Hematopoietic multipotent progenitor cell treated with erythropoietin and hydrocortisone succinate and interleukin-3 and kit ligand, for 15 days (in vitro differentiated cells): ENCODE measurements at places on chromosomes 5 and 9.

- DNase-seq: no peak
Observed at GRCh38 chr5:169300468-169301385, at the start of gene SLIT3. SLIT3 (minus strand) TSS chr5:169301139; CDS start chr5:169300709, 430 bp downstream.

GRCh38 chr5:133868946-133869518 is 99.4 kb downstream of the C5orf15 start:
- DNase-seq: peak; percentile 67

DNA sequence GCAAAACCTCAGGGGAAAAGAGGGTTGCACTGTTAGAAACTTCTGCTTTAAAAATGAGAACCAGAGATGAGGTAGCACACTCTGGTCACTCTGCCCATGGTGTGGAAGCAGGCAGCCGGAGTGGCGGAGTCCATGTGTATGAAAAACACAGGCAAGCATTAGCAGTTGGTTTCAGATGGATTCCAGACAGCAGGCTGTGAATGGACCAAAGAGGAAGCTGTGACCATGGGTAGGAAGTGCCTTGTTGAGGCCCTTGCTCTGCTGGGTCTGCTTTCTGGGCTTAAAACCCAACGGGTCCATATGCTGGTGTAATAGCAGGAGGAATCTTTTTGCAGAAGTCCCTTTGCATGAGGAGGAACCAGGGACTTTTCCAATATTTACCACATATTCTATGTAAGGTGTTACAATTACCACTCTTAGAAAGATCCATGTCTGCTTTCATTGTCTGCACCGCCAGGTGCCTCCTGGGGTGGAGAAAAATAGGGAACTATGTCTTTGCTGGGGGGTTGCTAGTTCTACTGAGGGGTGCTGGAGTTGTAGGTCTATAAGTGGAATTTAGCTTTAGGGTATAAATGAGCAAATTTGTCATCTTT is 77.0 kb downstream of the ANKRD55 start:
- DNase-seq: no peak

DNA sequence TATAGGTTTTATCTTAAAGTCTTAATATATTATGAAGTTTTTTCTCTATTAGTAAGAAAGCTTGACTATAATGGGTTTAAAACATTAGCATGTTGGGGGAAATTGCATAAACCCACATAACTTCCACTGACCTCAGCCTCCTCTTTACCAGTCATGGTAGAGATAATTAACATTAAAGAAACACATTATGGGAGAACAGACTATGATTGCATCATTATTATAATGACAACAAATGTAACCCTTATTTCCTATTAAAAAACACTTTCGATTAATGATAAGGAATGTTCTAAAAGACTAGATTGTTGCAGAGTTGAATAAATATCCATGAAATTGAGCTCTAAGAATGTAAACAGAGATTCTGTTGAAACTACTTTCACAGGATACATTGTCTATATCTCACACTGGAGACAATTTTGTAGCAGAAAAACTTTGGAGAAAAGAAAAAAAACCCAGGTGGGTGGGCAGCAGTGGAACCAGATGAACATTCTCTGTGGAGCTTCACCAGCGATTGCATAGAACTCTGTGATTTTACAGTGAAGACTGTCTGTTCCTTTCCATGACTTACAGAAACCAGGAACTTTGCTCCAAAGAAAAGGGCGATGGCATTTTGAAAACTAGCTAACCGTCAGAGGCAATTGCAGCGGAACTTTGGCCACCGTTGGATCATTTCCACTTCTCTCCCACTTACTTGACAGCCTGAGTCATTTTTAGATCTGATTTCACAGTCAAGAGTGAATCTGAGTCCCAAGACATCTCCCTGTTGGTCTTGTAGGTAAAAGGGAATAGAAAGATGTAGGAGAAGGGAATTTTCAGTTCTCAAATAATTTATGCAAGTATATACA is 21.0 kb upstream of the ERAP2 start:
- DNase-seq: no peak

- DNase-seq: no peak
Observed at GRCh38 chr5:66561256-66561990, 34.8 kb upstream of the MAST4 start.

DNA sequence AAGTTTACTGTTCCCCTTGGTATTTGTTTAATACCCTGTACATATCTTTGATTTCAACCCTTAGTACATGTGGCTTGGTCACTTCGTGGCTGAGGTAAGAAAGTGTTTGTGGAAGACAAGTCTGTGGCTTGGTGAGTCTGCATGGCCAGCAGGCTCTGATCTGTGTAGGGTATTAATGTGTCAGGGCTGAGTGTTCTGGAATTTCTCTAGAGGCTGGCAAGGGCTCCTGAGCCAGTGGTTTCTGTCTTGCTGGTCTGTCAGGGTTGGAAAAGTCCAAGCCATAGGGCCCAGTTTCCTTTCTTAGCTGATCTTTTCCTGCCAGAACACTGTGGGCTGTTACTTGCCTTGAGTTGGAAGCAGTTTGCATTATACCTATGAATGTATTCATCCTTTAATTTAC is 48.0 kb upstream of the FBXL7 start:
- no peak for DNase-seq
